Panc1 (cell line): ENCODE measurements at places on chromosomes 2 and 18.

GRCh38 chr2:172093416-172094293 lies 8.3 kb downstream of the DLX1 start:
- DNase-seq, result no peak

DNA sequence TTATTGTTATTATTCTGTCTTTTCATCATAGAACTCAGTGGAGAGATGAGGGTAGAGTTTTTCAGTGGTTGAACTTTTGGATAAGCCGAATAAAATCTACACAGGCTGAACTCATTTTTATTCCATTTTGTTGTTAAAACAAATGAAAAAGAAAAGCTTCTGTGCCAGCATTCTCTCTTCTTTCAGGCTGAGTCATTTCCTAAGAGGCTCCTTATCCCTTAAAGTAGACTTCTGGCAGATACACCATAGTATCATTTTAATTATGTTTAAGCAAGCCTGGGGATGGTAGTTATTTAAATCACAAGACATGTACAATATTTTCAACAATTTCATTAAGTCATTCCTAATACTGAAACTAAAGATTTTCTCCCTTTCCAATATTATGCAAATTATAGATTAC lies 1364.0 kb upstream of the NRXN1 start:
- DNase-seq, result no peak

DNA sequence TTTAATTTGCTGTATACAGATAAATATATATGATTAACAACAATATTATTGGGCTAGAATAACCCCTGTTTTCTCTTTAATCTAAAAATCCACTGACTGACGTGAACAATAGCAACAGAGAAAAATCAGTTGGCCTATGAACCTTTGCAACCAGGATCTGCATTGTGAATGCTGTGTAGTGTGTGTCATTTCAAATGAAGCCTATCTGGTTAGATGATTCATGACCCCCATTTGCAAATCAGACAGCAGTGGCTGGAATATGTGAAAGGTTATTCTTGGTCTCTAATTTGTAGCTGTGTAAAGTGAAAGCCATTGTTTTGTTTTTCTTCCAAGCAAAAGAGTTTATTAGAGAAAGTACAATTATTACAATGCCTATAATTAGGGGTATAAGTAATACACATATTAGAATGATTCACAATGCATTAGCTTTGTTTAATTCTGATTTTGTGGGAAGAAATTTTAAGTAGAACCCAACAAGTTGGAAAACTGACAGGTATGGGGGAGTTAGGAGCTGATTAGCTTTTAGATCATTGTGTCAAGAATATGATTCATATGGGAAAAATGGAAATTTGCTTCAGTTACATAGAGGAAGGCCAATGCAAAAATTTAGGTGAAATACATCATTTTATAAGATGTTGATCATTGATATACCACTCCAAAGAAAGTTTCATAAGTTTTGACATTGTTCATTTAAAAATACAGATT lies 1362.2 kb upstream of the TMEFF2 start:
- no peak for DNase-seq

DNA sequence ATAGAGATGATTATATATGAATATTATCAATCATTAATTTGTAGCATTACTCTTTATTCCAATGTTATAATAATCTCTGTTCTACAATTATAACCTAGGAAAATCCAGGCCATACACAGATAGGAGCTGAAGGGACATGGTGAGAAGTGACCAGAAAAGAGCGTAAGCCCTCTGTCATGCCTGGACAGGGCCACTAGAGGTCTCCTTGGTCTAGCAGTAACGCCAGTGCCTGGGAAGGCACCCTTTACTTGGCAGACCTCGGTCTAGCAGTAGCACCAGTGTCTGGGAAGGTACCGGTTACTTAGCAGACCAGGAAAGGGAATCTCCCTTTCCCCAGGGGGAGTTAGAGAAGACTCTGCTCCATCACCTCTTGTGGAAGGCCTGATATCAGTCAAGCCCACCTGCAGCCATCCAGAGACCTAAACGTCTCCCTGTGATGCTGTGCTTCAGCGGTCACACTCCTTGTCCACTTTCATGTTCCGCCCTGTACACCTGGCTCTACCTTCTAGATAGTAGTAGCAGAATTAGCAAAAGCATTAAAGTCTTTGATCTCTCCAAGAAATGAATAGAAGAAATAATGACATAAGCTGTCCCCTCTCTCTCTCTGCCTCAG lies 447.5 kb upstream of the FSIP2 start:
- DNase-seq, result peak; percentile 12

DNA sequence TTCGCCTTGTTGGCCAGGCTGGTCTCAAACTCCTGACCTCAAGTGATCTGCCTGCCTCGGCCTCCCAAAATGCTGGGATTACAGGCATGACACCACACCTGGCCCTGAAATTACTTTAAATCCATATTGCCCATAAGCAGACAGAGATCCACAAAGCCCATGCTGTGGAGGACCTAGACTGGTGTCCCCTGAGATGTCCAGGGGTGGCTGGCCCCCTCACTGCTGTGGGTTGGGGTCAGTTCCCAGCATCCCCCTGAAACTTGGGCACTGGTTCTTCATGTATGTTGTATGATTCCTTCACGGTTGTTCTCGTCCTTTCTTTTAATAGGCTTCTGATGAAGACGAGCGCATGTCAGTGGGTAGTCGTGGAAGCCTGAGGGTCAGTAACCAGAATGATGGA lies 78.1 kb upstream of the RBM44 start:
- no peak for DNase-seq

DNA sequence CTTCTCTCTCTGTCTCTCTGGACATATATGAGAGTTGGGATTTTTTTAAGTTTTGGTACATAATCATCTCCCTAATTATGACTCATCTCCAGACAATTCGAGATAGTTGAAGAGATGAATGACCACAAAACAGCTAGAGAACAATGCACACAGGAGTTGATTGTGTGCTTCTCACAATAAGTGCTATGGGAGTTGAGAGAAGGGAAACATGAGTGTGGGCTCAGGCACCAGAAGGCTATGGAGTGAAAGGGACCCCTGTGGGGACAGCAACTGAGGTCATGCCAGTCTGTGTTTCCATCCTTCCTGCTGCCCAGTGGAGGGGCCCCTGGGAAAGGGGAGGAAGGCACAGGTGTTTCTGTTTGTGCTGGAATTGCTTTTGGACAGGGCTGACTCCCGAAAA lies 6.5 kb upstream of the YWHAQ start:
- no peak for DNase-seq

GRCh38 chr18:9530226-9531009 lies 55.1 kb downstream of the RALBP1 start:
- DNase-seq, result no peak

- DNase-seq, result no peak
These were observed 117.1 kb upstream of the STPG4 start for GRCh38 chr2:47272031-47272864.

DNA sequence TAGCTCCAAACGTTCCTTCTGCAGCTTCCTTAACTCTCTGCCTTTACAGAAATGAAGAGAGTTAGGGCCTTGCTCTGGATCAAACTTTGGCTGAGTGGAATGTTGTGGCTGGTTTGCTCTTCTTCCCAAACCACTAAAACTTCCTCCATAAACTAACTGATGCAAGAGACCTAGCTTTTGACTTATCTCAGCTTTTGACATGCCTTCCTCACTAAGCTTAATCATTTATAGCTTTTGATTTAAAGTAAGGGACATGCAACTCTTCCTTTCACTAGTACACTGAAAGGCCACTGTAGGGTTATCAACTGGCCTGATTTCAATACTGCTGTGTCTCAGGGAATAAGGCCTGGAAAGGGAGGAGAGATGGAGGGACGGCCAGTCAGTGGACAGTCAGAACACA lies 8.3 kb downstream of the PXDN start:
- no peak for DNase-seq

- DNase-seq, result no peak
These were observed 44.5 kb downstream of the SH3BP4 start for GRCh38 chr2:234996069-234996940.

- no peak for DNase-seq
These were observed 1636.4 kb upstream of the NXPH2 start for GRCh38 chr2:140416577-140416976.

DNA sequence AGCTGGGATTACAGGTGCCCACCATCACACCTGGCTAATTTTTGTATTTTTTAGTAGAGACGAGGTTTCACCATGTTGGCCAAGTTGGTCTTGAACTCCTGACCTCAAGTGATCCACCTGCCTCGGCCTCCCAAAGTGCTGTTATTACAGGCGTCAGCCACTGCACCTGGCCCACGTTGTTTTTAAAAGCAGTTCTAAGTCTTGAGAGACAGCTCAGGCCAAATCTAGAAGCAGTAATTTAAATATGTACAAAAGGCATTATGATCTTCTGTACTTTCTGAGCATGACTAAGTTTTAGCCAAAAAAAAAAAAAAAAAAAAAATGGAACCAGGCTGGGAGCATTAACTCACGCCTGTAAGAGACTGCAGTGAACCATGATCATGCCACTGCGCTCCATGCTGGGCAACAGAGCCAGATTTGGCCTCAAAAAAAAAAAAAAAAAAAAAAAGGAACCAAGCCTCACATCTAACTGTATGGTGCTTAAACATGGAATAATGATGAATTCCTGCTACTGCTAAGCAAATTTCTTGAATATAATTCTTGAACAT lies 4.0 kb downstream of the ABHD3 start:
- no peak for DNase-seq

GRCh38 chr18:7557973-7558372 lies 9.1 kb upstream of the PTPRM start:
- DNase-seq, result no peak

DNA sequence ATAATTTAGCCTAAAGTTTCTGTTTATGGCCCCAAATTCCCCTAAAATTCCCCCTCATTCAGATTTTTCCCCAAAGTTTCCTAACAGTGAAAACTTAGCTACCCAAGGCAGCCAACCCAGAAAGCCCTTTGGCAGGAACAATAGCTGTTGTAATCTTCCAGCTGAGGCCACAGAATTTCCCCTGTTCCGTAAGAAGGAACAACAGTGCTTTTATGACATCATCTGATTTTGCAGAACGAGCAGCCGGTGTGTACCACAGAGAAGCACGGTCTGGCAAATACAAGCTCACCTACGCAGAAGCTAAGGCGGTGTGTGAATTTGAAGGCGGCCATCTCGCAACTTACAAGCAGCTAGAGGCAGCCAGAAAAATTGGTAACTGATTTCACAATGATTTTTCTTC lies 6.3 kb downstream of the TNFAIP6 start:
- DNase-seq, result no peak

DNA sequence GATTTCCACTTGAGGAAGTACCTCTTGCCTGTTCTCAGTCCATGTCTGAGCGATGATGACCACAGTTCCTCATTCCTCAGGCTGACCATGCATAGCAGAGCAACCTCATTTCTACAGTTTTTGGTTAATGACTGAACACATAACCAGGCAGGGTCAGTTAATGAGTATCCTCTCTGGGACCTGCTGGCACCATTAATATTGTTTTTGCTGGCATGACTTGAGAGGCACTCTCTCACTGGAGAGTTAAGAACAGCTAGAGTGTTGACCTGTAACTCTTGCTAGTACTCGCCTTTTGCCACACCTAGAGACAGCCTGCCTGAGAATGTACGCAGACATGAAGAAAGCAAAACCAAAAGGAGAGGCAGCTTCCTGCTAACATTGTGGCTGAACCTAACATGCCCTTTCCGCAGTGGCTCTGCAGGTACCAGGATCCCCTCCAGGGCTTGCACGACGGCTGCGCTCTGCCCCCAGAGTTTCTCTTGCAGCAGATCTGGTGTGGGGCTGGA lies 23.9 kb downstream of the PECR start:
- DNase-seq, result no peak

GRCh38 chr2:42256505-42256904 lies 87.4 kb downstream of the EML4 start:
- no peak for DNase-seq

DNA sequence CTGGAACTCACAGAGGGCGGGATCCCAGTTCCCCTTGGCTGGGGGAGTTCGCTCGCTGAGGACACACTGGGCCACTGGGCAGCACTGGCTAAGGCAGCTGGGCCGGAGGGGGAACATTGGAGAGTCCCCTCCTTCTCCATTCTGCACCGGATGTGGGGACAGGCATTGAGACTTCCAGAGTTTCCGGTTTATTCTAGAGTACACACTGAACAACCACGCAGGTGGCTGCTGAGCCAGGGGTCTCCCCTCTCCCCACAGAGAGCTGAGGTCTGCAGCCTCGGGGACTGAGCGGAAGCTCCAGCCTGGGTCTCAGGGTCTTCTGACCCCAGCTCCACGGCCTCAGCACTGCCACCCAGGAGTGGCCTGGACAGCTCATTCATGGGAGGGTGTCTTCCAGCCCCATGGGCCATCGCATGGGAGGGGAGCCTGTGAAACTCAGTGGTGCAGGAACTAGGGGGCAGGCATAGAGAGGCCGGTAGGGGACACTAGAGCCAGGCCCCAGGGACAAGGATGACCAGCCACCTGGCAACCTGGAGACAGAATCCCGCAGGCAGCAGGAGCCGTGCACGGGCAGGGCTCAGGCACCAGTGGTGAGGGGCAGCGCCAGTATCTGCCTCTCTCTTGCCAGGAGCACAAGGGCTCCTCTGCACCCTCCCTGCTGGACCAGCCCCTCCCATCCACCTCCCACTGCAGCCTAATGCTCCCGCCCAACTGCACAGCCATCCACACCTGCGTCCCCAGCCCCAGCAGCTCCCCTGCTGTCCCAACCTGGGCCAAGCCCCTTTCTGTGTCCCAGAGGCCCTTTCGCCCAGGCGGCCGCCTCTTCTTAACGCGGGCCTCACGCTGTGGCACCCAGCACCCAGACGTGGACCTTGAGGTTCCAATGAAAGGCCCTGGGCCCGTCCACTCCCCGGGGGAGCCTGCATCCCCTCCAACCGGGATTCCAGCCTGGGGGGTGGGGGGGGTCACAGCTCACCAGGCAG lies 45.1 kb upstream of the GPC1 start:
- DNase-seq, result no peak

DNA sequence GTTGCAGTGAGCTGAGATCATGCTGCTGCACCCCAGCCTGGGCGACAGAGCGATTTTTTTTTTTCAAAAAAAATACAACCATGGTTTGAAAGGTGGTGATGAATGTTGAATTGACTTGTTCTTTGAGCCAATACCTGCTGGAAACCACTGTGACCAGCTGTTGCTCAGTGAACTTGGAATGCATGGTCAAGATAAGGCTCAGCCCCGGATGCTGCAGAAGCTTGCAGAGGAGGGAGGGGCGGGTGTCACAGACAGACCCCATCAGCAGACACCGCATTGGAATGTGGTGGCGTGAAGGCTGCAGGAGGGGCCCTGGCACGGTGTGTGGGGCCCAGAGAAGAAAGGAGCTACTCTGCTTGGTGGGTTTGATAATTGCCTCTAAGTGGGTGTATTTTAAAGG lies 91.6 kb downstream of the ITGB1BP1 start:
- no peak for DNase-seq

- no peak for DNase-seq
These were observed 251.6 kb downstream of the TNS1 start for GRCh38 chr2:217751192-217751591.

DNA sequence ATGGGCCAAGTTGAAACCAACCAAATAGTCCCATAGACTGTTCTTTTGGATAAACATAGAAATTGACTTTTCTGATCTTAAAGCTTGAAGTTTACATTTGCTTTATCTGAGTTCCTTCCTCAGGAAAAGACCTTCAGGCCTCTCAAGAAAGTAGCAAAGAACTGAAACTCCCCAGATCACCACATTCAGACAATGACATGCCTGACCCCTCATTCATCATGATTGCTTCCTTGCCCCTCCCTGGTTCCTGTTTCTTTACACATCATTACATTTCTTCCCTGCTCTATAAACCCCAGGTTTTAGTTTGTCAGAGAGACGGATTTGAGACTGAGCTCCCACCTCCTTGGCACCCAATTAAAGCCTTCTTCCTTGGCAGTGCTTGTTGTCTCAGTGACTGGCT lies 83.6 kb upstream of the ST3GAL5 start:
- DNase-seq, result no peak
